Ammon's horn (tissue), 1 donor: ENCODE measurements at places on chromosomes 1 and 21.
A peak's percentile ranks its signal among the peaks of the same experiment; 100 is the strongest.

GRCh38 chr1:16300436-16300835 is 51.8 kb downstream of the FBXO42 start:
- DNase-seq = no peak

DNA sequence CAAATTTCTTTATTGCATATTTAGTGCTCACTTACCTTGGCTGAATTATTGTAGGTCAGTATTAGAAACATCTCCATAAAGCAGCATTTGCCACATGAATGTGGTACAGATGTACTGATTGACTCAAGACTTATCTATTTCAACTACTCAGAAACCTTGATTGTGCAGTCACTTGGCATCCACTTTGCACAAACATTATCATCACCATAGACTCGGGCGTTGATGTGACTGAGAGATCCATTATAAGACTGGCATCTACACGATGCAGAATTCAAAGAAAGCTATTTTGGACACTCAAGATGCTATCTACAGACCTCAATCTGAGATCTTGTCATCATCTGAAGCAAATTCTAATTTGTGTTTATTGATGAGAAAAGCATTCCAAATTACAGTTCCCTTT is 102.8 kb upstream of the USP25 start:
- DNase-seq = no peak

- DNase-seq = no peak
Observed at GRCh38 chr1:15460708-15461095, 4.2 kb downstream of the CELA2A start.

GRCh38 chr1:171898941-171899340 is 57.6 kb downstream of the DNM3 start:
- peak; percentile 98 for DNase-seq

DNA sequence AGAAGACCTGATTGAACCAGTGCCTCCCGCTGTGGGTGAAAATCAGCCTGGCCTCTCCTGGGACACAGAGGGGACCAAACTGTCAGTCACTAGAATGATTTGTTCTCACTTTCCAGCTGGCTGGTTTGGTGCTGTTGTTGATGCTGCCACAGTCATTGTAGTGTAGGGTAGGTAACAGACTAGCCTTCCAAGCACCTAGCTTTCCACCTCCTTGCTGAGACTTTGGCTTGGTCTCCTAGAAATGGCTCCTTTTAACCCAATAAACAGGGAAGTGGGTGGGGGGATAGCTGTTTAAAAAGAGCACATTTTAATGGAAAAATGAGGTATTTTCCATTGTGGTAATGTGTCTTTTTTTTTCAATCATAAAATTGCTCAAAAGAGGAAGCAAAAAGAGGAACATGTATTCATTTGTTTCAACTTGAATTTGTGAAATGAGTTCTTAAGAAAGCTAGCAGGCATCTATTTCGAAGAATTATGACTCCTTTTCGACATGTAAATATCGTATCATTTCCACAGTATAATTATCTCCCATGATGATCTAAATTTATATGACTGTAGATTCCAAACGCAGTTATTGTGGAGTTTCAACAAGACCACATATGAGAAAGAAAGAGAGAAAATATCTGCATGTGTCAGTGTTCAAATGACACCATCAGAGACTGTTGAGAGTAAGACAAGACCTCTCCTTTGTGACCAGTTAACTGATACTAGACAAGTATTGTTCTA is 190.1 kb downstream of the HLX start:
- DNase-seq = no peak

DNA sequence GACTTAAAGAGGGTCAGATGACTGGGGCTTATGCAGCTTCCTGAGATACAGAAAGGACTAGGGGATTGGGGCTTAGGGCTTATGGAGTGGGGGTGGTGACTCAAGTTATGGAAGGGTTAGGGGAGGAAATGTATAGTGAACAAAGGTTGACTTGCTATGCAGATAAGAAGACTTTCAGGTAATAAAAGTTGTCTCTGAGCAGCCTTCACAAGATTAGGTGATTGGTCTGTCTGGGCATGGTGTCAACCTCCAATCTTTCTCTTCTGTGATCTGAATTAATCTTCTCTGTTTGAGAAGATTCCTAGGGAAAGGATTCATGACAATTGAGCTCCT is 436.5 kb downstream of the SIPA1L2 start:
- DNase-seq = no peak

DNA sequence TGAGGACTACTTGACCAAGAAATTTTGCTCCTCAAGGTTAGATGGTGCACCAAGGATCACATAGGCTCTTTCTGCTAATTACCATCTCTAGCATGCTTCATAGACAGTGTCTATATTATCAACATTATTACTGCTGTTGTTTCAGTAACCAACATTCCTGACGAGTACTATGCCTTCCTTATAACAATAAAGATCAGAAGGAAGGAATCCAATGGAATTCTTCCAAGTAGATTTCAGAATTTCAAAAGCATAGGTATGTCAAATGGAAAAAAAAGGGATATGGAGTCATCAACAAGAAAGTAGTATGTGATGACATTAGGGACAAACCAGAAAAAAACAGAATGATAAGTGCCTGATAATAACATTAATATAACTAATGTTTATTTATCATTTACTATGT is 39.6 kb upstream of the LPGAT1 start:
- no peak for DNase-seq

DNA sequence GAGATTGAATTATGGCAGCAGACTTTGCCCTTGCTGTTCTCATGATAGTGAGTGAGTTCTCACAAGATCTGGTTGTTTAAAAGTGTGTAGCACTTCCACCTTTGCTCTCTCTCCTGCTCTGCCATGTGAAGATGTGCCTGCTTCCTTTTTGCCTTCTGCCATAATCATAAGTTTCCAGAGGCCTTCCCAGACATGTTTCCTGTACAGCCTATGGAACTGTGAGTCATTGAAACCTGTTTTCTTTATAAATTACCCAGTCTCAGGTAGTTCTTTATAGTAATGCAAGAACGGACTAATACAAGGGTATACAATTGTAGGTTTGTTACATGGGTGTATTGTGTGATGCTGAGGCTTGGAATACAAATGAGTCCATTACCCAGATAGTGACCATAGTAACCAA is 4.2 kb downstream of the SPRR1B start:
- DNase-seq = no peak

- DNase-seq = no peak
Observed at GRCh38 chr1:109629372-109630030, 9.9 kb downstream of the AMPD2 start.

- no peak for DNase-seq
Observed at GRCh38 chr1:19433719-19433998, 51.7 kb downstream of the CAPZB start.

- DNase-seq = peak; percentile 87
Observed at GRCh38 chr1:44501047-44501890, 96.2 kb downstream of the RNF220 start.

DNA sequence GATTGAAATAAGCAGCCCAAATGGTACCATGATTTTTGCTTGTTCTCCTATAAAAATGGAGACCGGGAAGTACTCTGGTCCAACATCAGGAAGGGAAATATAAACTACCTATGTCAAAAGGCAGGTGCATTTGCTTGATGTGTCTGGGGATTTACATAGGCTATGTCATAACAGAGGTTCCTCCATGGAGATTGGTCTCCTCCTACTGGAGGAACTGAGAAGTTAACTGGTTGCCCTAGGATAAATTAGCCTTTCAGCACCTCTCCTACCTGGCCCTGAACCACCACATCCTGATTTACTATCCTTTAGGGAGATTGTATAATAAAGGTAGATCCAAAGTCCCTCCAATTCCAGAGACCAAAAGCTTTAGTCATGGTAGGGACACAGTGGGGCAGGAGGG is 1109.3 kb upstream of the B3GALT2 start:
- DNase-seq = no peak
